Thymus (tissue), 14 donors: ENCODE measurements at places on chromosomes 7 and 10.

GRCh38 chr10:115989621-115990020 lies 283.4 kb downstream of the GFRA1 start:
- no peak for DNase-seq
- H3K27me3 ChIP-seq, result no peaks in the 10 kb centered on the region
- no peak overlapping the region for H3K27ac ChIP-seq
- no peaks in the 10 kb centered on the region for H3K4me1 ChIP-seq
- H3K4me3 ChIP-seq, result no peak overlapping the region

GRCh38 chr7:37970211-37970610 lies 49.8 kb downstream of the EPDR1 start:
- no peak overlapping the region for H3K4me3 ChIP-seq
- no peak for DNase-seq
- no peaks in the 10 kb centered on the region for H3K36me3 ChIP-seq
- no peaks in the 10 kb centered on the region for H3K27me3 ChIP-seq
- no peaks in the 10 kb centered on the region for H3K4me1 ChIP-seq

DNA sequence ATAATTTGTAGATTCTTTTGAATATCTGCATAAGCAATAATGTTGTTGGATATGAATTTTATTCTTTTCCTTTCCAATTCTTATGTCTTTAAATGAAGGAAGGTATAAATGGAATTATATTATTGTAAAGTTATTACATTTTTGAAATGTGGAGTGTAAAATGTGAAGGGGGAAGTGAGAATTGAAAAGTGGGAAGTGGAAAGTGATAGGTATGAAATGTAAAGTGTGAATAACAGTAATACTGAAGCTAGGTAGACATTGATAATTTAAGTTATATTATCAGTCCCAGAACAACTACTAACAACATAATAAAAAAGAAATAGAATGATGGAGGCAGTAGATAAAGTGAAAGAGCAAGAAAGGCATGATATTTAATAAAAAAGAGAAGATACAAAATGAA lies 39.7 kb upstream of the HYAL4 start:
- H3K4me1 ChIP-seq, result no peaks in the 10 kb centered on the region
- no peak for DNase-seq
- no peaks in the 10 kb centered on the region for H3K36me3 ChIP-seq
- no peak overlapping the region for H3K27ac ChIP-seq
- H3K27me3 ChIP-seq, result no peaks in the 10 kb centered on the region
- no peak overlapping the region for H3K4me3 ChIP-seq

DNA sequence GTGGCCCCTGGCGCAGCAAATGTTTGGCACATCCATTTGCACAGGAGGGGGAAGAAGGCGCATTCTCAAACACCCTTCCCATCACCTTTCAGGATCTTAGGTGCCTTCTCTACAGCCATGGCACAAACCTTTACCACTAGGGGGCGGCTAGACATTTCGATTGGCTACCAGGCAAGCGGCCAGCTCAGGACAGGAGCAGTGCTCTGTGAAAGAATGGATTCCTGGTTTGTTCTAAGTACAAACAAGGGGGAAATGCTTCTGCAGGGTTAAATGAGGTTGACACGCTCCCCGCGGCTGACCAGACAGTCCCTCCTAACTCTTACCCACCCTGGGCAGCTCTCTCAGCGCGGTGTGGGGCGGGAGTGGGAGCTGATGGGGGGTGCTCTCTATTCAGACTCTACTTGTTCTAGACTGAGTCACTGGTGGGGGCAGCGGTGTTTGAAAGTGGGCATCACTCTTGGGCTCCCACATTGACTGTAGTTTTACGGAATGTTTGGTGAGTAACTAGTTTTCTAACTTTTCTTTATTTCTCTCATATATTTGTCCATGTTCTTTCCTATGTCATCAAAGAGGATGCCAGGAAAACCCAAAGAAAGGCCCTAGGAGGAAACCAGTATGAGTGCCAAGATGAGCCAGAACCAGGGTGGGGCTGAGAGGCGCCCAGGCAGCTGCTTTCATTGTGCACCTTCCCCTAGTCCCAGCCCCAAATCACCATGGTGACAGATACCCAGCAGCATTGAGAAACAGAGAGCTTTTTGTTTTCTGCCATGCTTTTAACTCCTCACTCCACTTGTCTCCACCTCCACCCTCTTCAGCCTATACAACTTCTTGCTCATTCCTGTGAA lies 61.4 kb upstream of the GPR158 start:
- no peaks in the 10 kb centered on the region for H3K4me1 ChIP-seq
- DNase-seq, result peak; percentile 29
- H3K4me3 ChIP-seq, result no peak overlapping the region
- no peak overlapping the region for H3K27ac ChIP-seq

DNA sequence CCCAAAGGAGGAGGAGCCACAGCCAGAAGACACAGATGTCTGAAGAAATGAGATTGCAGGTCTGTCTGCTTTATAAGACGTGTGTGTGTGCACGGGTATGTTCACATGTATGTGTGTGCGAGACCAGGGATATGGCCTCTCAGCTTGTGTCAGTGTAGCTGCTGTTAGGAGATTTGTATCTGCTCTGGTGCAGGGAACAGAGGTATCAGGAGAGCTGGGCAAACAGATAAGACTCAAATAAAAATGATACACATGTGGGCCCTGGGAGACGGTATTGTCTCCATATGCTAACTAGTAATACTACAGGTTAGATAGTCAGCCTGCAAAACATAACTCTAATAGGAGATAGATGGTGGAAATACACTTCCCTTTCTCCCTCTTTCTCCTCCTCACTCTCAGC lies 161.0 kb downstream of the PLXNA4 start:
- no peak overlapping the region for H3K4me3 ChIP-seq
- H3K4me1 ChIP-seq, result no peaks in the 10 kb centered on the region
- DNase-seq, result no peak
- H3K27ac ChIP-seq, result no peak overlapping the region
- H3K27me3 ChIP-seq, result no peaks in the 10 kb centered on the region

- no peaks in the 10 kb centered on the region for H3K27me3 ChIP-seq
- DNase-seq, result no peak
- no peak overlapping the region for H3K4me3 ChIP-seq
- H3K4me1 ChIP-seq, result no peaks in the 10 kb centered on the region
These were observed 200.2 kb upstream of the SEMA3E start for GRCh38 chr7:83849131-83849530.
